ENCODE measurements at places on chromosomes 1 and 21.
A peak's percentile ranks its signal among the peaks of the same experiment; 100 is the strongest.

DNA sequence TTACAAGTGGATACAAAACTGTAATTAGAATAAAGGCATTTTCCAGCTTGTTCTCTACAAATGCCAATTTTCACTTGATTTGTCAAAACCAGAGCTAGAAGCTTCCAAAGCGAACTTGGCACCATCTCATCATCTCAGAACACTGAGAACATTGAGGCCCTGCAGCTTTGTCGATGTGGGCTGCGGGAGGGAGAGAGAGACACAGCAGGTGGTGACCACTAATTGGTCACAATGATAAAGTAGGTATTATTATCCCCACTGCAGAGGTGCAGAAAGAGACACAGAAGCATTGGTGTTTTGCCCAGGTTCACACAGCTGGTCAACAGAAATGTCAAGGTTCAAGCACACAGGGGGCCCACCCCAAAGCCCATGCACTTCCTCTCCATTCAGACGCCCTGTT is 72.2 kb upstream of the KRTAP19-8 start:
- DNase-seq: no peak

DNA sequence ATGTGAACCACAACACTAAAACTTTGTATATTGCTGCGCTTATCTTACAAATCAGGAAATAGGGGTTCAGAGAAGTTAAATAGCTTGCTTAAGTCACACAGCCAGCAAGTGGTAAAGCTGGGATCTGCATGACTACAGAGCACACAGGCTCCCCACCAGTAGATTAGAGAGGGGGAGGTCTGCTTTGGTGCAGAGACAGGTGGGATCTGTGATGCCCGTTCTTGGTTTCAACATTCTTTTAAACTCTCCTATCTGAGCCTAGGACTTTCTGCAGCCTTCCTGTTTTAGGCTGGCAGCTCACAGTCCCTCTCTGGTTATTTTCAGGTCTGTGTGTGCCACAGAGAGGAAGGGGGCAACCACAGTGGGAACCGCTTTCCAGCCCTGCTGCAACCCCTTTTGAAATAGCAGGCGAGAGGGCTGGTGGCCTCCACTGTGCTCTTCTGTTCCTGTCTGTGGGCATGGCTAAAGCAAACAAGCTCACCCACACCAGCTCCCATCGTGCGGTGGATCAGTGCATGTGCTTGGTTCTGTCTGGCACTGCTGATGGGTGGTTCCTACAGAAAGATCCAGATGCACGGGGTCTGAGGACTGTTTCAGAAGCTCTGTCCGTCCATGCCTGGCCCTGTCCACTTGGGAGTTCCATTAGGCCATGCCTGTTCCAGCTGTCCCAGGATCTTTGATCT is 1.7 kb upstream of the IL6R start:
- DNase-seq: peak; percentile 44

GRCh38 chr1:8540261-8540941 is 222.5 kb downstream of the SLC45A1 start:
- DNase-seq: no peak

DNA sequence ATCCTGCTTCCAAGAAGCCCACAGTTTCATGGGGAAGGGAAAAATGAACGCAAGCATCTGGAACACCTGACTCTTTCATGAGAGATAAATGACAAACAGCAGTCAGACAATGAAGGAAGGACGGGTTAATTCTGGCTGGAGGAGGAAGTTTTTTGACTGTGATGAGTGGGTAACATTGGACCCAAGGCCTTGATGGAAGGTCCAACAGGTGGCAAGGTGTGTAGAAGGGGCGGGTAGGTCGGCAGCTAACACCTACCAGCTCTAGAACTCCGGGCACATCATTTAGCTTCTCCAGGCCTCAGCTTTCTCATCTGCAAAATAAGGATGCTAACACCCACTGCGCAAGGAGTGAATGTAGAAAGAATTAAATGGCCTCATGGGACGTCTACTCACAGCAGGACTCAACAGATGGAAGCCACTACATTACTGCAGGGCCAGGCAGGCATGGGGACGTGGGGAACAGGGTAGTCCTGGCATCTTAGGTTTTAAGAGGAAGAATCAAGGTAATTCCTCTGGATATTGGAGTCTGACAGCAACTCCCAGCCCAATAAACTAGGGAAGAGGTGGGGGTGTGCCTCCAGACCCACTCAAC is 12.9 kb downstream of the GLIS1 start:
- DNase-seq: no peak

GRCh38 chr1:43878440-43878839 is 55.2 kb upstream of the ARTN start:
- no peak for DNase-seq

GRCh38 chr1:77322061-77322900 is 40.5 kb downstream of the AK5 start:
- no peak for DNase-seq

DNA sequence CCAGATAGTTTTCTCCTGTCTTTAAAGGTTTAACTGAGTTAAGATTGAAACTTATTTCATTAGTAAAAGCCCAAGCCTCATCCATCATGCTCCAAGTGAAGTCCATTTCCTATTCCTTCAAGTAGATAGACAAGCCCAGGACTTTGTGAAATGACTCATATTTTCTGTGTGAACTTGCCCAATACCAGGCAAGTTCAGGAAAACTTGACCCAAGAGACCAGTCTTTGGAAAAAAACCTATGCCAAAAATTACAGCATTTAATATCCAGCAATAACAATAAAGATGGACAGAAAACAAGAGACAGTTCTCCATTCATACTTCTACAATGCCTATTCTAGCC is 405 bp upstream of the RAB29 start:
- DNase-seq: no peak

- peak; percentile 55 for DNase-seq
These were observed 618 bp downstream of the ETS2 start for GRCh38 chr21:38806153-38806941.

Data from stimulated activated CD8-positive, alpha-beta memory T cell treated with anti-CD3 and anti-CD28 coated beads, Interleukin-4, amount 100 ng/mL, for 48 hours (primary cell).